ENCODE measurements at places on chromosomes 13 and 19.

DNA sequence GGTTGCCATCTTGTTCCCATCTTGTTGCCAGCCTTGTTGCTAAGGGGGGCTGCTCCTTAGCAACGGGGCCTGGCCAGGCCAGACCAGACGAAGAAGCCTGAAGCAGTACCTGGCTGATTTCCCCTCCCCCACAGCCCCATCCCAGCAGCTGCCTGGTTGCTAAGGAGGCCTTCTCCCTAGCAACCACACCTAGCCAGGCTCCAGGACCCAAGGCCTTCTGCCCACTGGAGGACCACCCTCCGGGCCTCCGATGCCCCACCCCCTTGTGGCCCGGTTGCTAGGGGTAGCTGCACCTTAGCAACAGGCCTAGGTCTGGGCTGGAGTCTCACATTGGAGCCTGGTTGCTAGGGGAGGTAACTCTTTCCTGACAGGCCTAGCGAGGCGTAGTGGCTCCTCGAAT, 3.9 kb downstream of the PRRG2 start:
- DNase-seq: no peak

GRCh38 chr13:41398494-41399170, 58.7 kb upstream of the RGCC start:
- DNase-seq: no peak

DNA sequence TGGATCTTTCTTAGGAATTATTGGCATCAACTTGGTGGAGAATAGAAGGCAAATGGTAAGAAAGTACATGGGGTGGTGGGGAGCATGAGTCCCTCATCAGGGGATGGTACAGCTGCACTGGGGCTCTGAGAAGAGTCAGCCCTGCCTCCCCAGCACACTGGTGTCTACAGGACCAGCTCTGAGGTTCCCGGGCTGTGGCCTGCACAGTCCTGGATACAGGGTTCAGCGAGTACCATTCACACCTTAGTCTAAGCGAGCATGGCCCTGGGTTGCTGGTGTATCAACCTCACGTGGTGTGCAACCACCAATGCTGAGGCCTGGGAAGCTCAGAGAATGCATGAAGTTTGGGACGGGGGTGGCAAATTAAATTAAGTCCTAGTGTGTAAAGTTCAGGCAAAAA, 10.1 kb downstream of the TMEM255B start:
- no peak for DNase-seq

- DNase-seq: peak; percentile 17
These were observed 109.4 kb downstream of the CRYL1 start for GRCh38 chr13:20416223-20416745.

DNA sequence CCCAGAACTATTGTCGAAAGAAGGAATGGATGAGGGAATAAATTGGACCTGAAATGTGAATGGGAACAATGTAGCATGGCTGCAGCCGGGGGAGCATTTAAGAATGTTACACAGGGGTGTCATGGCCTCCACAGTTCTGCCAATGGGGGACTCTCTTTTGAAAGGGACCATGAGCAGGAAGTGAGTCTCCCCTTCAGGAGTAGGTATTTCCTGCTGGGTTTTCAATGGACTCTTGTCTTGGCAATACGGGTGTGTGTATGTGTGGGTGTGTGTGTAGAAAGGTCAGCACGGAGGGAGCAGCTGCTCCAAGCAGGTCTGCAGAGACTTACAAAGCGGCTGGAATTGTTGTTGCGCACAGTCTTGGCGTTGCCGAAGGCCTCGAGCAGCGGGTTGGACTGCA, 24.4 kb downstream of the MYO1F start:
- DNase-seq: no peak

DNA sequence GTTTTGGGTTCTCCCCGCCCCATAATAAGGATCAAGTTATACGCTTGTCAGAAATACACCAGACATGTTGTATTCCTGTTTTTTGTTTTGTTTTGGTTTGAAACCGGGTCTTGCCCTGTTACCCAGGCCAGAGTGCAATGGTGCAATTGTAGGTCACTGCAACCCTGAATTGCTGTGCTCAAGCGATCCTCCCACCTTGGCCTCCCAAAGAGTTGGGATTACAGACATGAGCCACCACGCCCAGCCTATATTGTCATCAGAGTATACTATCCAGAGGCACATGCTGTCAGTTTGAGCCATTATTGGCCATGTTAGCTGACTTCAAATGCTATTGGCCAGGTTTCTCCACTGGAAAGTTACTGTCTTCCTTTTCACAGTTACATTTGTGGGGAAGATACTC, 9.8 kb downstream of the SAFB start:
- no peak for DNase-seq

DNA sequence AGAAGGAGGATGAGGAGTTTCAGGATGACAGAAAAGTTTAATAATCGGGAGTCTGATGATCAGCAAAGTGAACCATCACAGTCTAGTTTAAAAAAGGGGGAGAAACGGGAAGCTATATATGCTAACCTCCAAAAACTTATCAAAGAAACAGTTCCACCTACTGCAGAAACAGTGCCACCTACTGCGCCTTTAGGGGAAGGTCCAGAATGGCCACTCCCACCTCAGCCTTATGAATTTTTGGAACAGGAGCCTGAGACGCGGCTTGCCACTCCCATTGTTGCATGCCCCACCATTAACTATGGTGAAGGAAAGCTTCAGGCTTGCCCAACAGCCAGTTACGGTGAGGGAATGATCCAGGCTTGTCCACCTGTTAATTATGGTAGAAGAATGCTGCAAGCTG, 929.0 kb downstream of the SLITRK6 start:
- no peak for DNase-seq

DNA sequence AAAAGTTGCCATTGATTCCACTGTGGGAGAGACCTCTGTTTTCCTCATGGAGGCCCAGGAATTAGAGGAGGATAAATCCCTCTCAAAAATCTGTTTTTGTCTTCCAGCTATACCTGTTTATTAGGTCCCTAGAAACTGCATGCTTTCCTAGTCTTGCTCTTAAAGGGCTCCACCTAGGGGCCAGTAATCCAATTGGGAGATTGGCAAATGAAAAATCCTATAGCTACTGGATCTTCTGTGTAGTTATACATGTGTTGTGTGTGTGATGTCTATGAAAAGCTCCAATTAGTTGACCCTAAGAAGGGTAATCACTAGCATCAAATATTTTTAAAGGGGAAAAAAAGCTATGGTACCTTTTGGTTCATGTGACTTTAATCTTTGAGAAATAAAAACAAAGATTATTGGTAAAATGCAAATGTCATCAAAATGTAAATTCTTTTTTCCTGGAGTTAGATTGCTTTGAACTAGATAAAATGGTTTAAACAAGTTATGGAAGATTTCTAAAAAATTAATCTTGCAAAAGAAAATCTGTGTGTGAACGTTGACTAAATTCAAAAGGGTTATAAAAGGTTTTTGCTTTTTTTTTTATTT, 63.4 kb upstream of the C1QTNF9B start:
- DNase-seq: peak; percentile 21

DNA sequence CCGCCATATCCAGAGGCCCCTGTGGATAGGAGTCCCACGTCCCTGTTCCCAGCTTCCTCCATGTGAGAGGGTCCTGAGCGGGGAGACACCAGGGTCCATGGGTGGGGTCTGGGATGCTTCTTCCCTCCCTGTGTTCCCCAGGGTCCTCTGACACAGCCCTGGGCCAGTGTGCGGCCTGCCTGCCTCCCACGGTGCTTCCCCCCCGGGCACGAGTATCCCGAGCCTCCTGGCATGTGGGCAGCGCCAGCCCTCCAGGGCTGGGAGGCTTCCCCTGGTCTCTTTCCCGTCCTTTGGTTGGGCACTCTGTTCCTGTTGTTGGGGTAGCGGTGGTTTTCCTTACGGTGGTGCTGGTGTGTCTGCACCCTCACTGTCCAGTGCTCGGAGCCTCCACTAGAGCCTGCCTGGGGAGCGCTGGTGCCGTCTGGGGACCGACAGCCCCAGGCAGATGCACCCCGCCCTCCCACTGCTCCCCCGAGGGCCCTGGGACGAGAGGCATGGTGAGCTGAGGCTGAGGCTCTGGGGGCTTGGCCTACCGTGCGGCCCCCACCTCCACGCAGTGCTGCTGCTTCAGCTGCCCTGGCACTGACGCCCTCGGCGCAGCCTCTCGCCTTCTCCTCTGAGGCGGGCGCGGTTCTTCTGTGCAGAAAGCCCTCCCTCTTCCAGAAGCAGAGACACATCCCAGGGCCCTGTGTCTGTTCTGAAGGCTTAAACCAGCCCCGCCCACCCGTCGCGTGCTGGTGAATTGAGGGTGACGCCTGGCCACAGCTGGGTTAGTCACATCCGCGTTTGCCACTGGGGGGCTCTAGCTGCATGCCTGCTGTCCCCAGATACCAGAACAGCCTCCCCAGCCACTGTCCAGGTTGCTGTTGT, 27.9 kb downstream of the PLEKHJ1 start:
- DNase-seq: peak; percentile 32

GRCh38 chr13:32334671-32335070, 19.4 kb downstream of the BRCA2 start:
- DNase-seq: no peak

- no peak for DNase-seq
These were observed 64.3 kb downstream of the TBC1D4 start for GRCh38 chr13:75417656-75418055.
